Naive thymus-derived CD4-positive, alpha-beta T cell (primary cell): ENCODE measurements at places on chromosomes 3 and 15. TPM values are rescaled to one million over a fixed set of nuclear protein-coding genes. Genes with fewer than 3 reads are reported as not detected.

PRSS50 gene
- not detected for polyA plus RNA-seq

TLR9 gene
- polyA plus RNA-seq = 0.16 TPM

PSMD6 gene
- polyA plus RNA-seq = 119 TPM

FRMD5 gene
- polyA plus RNA-seq = 0.39 TPM
